ENCODE measurements at places on chromosomes 6 and 20.

- DNase-seq, result no peak
Measured at GRCh38 chr6:26187981-26188635, 100.9 kb downstream of the HFE start.

DNA sequence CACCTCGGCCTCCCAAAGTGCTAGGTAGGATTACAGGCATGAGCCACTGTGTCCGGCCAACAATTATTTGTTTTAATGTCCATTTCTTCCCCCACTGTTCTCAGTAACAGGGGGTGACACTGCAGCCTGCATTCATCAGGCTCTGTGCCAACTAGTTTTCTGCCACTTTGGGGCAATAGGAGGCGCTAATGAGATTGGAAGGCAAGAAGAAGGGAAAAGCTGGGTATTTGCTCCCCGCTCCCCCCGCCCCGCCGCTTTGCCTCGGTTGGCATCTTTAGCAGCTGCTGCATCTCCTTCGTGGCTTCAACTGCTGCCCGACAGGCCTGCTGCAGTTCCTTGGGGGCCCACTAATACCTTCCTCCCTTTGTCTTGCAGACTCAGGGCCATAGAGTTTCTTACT lies 35.0 kb upstream of the MDGA1 start:
- DNase-seq, result peak; percentile 42

DNA sequence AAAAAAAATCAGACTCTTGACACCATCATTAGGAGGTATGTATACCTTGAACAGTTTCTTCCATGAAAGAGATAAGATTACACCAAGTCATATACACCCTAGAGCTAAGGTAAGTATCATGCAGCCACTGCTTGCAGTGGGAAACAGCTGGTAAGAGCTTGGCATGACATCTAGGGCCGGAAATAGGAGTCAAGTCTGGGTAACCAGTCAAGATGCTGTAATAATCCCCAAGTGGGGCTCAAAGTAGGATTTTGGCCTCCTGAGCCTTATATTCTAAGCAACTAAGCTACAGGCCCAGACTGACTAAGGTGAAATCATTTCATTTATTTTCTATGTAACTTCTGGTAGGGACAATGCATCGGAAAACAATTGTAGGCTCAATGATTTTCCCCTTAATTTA lies 23.9 kb downstream of the TRERF1 start:
- no peak for DNase-seq

GRCh38 chr20:56816349-56816748 lies 187.2 kb downstream of the TFAP2C start:
- DNase-seq, result no peak

DNA sequence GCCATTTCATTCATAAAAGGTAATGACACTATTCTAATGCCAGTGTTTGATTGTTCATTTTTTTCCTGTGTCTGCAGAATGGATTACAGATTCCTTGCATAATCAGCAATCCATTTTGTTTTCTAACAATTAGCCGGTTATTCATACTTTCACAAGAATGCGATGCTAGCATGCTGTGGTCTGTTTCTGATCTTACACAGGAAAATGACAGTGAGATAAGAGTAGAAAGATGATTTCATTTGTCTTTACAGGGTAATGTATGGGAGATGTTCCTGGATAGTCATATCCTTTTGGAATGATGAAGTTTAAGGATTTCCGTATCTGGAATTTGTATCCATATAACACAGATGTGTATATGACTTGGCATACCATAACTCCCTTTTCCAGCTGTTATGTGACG lies 207.3 kb downstream of the FARS2 start:
- no peak for DNase-seq

Measured in iPS-NIHi11 (cell line).